ENCODE measurements at places on chromosomes 1 and 21.

DNA sequence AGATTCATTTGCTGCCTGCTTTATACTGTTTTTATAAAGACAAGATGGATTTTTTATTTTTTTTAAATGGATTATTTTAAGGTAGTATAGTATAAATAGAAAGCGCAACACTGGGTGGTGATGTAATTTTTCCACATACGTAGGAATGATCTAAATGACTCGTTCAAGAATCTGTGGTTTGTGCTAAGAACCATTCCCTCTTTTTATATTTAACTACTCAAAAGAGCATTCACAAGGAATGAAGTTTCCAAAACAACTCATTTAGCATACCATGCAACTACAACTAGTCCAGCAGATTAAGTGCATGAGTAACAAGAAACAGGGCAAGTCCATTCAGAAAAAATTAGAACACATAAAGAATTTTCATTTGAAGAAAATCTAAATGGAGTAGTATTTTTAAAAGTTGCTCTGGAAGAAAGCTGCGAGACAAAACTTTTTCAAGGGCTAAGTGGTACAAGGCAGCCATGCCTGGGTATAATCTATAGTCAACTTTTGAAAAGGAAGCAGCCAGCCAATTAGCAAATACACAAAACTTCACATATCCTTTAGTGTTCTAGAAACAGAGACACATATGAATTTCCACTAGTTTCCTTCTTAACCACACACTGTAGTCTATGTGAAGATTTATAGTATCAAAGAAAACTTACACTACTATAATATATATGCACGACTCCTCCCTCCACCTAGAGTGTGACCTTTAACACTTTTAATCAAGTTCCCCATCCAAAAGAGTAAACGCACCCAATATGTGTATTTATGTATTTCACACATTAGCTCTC is 23.4 kb downstream of the GTF2B start:
- no peak for DNase-seq

- DNase-seq: peak; percentile 53
These were observed 72.1 kb downstream of the SYT2 start for GRCh38 chr1:202638019-202638700.

DNA sequence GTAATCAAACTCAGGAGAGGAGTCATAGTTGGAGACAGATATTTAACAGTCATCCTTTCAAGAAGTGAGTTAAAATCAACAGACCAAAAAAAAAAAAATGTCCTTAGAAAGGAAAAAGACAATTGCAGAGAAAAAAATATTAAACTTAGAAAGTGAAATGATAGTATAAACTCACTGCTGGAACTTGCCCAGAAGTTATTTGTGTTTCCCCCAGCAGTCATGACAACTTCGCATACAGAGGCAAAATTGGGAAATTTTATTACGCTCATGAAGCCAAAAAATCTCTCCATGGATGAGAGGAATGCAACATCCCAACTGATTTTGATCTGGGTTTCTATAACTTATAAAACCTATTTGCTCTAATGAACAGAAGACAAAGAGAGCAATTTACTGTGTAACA is 198.2 kb downstream of the LRRC7 start:
- DNase-seq: peak; percentile 12

DNA sequence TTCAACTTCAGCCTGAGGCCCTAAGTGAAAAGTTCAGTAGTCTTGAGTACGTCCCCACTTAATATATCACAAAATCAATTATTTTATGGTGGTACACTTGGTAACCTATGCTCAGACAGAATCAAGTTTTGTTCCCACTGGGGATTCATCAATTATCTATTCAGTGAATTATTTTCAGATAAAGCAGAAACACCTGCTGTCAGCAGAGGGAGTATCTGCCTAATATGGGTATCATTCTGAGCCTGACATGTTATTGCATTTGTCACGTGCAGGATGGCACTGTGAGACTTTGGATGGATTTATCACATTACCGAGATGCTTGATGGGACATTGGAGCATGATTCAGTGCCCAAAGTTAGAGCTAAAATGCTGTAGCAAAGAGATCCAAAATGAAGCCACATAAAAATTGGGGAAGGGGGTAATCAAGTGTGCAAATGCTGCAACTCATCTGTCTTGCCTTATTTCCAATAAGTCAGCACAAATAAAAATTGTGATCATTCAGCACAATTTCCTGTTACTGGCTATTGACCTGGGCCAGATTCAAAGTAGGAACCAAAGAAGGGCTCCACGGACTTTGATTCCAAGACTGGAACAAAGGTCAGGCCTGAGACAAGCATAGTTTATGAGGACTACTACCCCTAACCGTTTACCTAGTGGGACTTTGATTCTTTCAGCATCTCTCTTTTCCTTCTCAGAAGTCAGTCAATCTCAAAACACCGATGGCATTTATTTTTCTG is 657.6 kb downstream of the LMO4 start:
- no peak for DNase-seq

- no peak for DNase-seq
These were observed 65.7 kb upstream of the APP start for GRCh38 chr21:26236281-26236680.

GRCh38 chr1:3472088-3472850 is 17.8 kb downstream of the ARHGEF16 start:
- DNase-seq: no peak

- DNase-seq: no peak
These were observed 19.2 kb downstream of the ITGB2 start for GRCh38 chr21:44901391-44902074.

DNA sequence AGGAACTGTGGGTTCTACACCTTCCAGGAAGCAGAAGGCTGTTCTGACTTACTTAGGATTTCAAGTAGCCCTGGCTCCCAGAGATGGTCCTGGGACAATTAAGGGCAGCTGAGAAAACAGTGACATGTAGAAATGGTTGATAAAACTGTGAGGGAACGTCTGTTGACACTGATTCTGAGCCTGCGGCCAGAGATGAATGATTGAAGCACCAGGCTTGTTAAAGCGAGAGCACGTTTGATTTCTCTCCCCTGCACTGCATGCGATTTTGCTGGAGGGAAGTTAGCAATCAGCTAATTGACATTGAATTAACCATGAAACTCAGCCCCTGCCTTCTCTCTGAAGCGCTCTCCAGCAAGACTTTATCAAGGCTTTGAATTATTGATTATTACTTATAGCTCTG is 29.9 kb upstream of the POU3F1 start:
- no peak for DNase-seq
